Activated CD4-positive, CD25-positive, alpha-beta regulatory T cell treated with anti-CD3 and anti-CD28 coated beads, Interleukin-2, amount 50 U/mL, for 16 hours (primary cell): ENCODE measurements at places on chromosomes 3 and 15.

GRCh38 chr3:192275741-192276355 is 451.5 kb downstream of the FGF12 start:
- DNase-seq = no peak

- DNase-seq = no peak
Measured at GRCh38 chr3:120469882-120470301, 19.1 kb upstream of the FSTL1 start.

GRCh38 chr3:60629816-60630215 is 621.4 kb downstream of the FHIT start:
- DNase-seq = no peak

DNA sequence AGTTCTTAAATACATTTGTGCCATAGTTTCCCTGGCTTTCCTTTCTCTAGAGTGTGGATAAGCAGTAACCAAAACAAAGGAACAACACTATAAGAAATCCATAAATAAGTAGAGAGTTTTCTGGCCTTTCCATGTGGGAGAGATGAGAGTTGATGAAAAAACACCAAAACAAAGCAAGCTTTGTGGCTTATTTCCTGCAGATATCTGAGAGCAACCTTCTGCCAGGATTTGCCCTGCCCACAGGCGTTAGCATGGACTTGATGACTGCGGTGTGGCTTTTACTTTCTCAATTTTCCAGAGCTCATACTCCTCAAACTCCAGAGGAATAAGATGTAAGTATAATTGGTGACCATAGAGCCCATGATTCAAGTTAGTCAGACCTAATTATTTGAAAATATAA is 194.9 kb downstream of the RAP2B start:
- DNase-seq = no peak
